Hypothalamus (tissue), 51 donors: ENCODE measurements at places on chromosomes 7 and 10.

GRCh38 chr7:139108266-139109187 is 993 bp downstream of the ZC3HAV1 start:
- no peak for DNase-seq

GRCh38 chr10:100504096-100504495 is 15.6 kb downstream of the SEC31B start:
- no peak for DNase-seq

GRCh38 chr7:5681979-5682546 is 99.4 kb downstream of the RNF216 start:
- no peak for DNase-seq

- no peak for DNase-seq
Observed at GRCh38 chr10:79298403-79299244, 48.6 kb upstream of the PPIF start.

DNA sequence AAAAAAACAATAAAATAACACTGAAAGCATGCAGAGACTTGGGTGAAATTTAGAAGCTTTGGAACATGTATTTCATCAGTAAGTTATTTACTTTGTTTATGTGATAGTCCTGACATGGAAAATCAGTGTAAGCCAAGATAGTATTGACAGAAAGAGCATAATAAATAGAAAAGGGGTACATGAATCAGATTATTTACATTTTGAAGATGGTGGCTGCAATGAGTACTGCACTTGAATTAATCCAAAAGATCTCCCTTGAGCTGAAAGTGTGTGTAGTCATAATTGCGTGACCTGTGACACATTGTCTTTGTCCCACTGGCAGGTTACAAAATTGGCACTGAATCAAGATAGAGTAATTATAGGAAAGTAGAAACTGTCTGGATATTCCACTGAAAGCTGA is 562.9 kb downstream of the GFRA1 start:
- DNase-seq: no peak

GRCh38 chr7:55121249-55121648 is 102.4 kb downstream of the EGFR start:
- no peak for DNase-seq

GRCh38 chr7:94050046-94050445 is 45.9 kb upstream of the BET1 start:
- no peak for DNase-seq
